COLO829 (cell line): ENCODE measurements at places on chromosomes 12 and 14.

DNA sequence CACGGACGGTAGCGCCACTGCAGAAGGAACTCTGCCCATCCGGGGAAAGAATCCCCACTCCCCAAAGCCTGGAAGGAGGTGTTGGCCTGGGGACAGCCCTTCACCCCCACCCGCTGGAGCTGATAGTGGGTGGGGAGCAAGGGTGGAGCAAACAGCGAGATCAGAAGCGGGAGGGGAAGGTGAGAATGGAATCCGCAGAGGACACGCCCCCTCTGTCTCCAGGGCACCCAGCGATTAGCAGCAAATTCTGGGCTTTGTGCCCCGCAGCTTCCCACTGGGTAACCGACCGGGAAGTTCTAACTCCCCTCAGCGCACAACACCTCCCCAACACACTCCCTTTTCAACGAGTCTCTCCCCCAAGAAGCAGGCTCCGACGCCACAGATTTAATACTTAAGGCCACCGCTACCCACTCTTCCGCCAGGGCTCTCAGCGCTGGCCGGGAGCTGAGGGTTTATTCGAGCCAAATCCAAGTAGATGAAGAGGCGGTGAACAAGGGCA, 1.4 kb downstream of the SLC25A29 start:
- no peak for DNase-seq

DNA sequence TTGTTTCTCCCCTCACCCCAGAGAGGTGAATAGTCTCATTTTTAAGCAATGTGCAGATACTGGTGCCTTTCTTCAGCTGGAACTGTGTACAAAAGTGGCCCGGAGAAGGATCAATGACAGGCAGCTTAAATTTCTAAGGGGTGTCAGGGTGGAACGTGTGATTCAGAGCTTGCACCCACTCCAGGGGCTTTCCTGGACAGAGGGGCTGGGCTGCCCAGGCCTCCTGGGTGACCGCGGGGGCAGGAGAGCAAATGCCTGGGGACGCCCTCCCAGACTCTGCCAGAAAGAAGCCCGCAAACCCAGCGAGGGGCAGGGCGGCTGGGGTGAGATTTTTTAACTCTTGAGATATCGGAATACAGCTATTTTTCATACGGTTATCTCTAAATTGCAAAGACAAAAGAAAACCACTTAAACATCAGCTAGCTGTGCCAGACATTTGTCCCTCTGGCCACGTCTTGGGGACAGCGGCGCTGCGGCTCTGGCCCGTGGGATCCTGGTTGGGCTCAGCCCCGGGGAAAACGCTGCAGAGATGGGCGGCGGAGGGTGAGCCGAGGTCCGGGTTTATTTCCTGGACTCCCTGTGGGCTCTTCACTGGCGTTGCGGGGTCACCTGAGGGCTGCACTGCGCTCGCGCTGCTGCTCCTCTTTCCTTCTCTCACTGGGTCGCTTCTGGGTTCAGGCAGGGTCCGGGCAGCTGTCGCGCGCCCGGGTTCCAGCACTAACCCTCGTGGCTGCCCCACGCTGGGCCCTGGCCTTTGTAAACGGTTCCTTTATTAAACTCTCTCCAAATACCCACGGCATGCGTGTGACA, 35.8 kb downstream of the NFKBIA start:
- no peak for DNase-seq

DNA sequence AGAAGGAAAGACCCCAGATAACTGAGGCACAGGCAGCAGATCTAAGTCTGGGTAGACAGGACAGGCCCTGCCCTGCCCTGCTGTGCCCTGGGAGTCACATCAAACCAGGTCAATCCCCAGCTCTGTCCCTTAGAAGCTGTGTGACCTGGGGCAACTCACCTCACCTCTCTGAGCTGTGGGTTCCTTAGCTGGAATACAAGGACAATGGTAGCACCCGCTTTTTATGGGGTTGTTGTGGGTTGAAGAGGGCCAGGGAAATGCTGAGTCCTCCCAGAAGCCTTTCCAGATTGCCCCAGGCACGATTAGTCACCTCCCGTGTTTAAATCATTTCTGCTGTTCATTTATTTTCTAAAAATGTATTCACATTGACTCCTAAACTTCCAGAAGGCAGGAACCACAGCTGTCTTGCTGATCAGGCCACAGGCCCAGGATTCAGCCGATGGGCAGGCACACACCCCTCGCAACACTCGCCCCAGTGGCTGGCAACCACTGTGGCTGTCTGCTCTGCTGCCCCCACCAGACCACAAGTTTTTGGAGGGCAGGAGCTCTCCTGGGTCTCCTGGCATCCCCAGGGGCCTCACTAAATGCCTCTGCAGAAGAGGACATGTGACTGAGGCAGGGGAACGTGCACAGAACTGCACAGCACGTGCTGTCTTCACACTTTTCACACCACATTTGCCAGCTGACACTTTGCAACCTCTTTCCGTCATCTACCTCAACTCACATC, 3.0 kb downstream of the SELPLG start:
- peak; percentile 83 for DNase-seq

DNA sequence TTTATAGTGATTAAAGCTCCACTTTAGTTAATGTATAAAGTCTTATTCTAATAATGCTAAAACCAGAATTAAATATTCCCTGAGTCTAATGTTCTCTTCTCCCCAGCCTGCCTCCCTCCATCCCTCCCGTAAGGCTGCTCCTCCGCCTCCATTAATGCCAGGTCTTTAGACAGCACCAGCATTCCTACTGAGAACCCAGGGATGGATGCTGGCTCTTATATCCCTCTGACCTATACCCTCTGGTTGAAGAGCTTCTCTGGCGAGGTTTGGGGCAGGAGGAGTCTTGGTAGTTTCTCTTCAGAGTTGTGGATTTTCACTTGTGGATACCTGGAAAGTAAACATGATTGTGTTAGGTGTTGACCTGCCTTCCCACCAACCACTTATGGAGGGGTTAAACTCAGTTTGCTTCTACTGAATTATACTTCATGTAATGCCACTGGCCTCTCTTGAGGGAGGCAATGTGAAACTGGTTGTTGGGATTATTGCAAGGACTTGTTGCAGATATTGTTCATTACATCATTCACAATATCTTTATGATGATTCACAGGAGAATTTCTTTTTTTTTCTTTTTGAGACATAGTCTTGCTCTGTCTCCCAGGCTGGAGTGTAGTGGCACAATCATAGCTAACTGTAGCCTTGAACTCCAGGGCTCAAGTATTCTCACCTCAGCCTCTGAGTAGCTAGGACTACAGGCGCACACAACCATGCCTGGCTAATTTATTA, 11.1 kb upstream of the SMAGP start:
- no peak for DNase-seq

GRCh38 chr14:100203962-100204834, 34.7 kb upstream of the YY1 start:
- DNase-seq: no peak

DNA sequence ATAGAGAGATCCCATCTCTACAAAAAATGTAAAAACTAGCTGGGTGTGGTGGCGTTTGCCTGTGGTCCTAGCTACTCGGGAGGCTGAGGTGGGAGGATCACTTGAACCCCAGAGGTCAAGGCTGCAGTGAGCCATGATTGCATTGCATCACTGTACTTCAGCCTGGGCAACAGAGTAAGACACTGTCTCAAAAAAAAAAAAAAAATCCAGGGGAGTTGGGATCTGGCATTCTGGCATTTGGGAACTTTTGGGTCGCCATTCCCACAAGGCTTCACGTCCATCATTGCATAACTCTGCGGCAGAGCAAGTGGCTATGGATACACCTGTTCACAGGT, 34.7 kb upstream of the FAM181A start:
- no peak for DNase-seq

DNA sequence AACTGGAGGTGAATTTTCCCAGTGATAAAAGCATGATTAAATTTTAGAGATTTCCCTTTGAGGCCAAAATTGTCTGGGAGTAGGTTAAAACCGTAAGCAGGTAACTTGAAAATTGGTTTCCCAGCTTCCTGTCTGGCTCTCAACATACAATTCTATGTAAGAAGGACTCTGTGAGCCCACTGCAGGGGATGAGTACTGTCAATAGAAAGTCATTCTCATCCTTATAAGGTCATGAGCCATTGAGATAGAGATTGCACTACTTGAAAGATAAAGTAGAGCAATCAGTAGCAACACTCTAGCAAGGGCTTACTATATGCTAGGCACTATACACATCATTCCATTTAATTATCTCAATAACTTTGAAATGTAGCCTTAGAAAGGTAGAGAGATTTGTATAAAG, 225.6 kb upstream of the HMGA2 start:
- DNase-seq: no peak

- no peak for DNase-seq
Measured at GRCh38 chr12:59649203-59649602, 53.4 kb downstream of the SLC16A7 start.

GRCh38 chr14:94173471-94173884, 644 bp upstream of the PPP4R4 start:
- no peak for DNase-seq

DNA sequence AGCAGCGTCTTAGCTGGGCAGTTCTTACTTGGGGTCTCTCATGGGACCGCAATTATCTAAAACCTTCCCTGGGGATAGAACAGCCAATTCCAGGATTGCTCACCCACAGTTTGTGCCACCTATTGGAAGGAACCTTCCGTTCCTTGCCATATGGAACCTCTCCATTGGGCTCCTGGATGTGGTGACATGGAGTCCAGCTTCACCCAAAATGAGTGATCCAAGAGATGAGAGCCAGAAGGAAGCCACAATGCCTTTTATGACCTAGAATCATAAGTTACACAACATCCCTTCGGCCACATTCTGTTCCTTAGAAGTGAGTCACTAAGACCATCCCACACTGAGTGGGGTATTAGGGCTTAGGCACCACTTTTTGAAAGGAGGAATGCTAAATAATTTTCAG, 164.4 kb downstream of the FBXL14 start:
- no peak for DNase-seq

DNA sequence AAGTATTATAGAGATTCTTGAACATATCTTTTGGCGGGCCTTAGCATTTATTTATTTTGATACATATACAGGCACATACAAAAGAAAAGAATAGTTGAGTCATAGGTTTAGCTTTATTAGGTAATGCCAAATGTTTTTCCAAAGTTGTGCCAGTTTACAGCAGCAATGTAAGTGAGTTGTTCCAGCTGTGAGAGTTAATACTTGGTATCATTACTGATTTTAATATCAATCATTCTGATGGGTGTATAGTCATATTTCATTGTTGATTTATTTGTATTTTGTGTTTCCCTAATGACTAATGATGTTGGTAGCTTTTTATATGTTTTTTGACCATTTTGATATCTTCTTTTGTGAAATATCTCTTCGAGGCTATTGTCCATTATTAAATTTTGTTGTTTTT, 122.4 kb downstream of the MIPOL1 start:
- no peak for DNase-seq

- DNase-seq: peak; percentile 12
Measured at GRCh38 chr14:38143659-38144505, 63.8 kb upstream of the SSTR1 start.

DNA sequence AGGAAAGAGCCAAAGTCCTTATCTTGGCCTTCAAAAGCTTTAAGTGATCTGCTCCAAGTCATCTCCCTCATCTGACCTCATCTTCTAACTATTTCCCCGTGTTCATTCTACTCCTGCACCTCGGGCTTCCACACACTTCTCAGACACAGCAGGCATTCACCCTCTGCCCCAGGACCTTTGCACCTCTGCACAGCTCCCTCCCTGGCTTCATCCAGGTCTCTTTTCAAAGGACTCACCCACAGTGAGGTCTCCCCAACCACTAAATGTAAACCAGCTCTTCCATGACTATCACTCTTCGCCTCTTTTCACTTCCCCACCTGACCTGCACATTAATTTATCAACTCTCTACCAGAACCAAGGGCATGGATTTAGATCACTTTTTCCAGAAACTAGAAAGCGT, 161.8 kb downstream of the PIWIL1 start:
- no peak for DNase-seq
